ENCODE measurements at places on chromosomes 1 and 21.
A peak's percentile ranks its signal among the peaks of the same experiment; 100 is the strongest.

GRCh38 chr21:32826329-32827167 lies 55.0 kb upstream of the PAXBP1 start:
- peak; percentile 46 for DNase-seq

GRCh38 chr1:155127105-155127966 lies at the start of gene EFNA1:
TSS of gene EFNA1 (plus strand) at chr1:155127876. CDS start at chr1:155127978, 102 bp downstream.
- DNase-seq, result no peak

- no peak for DNase-seq
Measured at GRCh38 chr1:175470078-175470477, 273.3 kb downstream of the TNR start.

GRCh38 chr1:221672239-221672645 lies 69.6 kb downstream of the DUSP10 start:
- DNase-seq, result no peak

DNA sequence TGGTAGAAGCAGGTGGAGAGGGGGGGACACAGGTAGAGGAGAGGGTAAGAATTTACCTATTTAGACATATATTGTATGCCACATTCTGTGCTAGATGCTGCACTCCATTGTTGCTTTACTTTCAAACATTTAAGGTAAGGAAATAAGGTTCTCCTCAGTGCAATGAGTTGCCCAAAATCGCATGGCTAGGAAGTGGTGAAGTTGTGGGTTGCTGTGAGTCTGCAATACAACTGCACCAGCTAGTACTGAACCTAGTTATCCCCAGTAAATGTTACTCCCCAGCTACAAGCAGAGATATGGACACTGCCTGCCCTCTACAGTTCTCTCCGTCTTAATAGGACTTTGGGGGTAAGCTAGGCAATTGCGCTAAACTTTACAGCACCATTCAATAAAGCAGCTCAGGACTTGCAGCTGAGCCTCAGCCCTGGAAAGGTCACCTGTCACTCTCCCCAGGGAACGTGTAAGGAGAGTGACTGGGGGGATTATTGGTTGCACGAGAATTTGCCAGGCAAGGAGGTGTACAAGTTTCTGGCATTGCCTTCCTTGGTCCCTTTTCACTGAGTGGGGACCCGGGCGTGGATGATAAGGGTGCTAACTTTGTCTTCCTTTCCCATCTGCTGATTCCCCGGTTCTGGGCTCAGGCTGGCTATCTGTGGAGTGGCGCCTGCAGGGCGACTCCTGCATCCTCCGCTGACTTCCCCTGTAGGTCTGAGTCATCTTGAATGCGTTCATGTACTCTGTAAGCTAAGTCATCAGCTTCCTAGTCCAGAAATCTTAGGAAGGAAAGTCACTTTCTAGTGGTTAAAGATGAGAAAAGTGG lies 71.3 kb upstream of the CNTN2 start:
- DNase-seq, result no peak

DNA sequence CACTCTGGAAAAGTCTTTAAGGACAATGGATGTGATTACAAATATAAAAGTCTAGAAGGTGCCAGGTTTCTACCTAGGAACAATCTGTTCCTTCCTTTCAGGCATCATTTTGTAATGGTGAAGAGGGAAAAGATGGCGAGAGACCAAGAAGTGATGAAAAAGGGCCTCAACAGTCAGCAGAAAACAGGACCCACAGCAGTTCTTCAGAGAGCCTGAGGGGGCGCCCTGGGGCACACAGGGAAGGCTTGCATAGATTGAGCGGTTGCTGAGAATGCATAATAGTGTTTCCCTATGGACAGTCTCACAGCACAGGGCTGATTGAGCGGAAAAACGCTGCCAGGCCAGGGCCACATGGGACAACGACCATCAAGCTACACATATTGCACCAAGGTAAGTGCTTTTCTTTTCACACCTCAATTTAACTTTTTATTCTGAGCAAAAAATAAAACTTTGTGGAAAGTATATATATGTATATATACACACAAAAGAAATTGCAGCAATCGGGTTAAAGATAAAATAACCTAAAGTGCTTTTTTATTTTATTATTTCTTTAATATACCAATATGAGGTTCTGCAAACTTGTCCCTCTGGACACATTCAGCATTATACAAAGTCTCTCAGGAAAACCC lies 3.1 kb upstream of the YRDC start:
- no peak for DNase-seq

- DNase-seq, result no peak
Measured at GRCh38 chr1:7119156-7119555, 333.9 kb downstream of the CAMTA1 start.

DNA sequence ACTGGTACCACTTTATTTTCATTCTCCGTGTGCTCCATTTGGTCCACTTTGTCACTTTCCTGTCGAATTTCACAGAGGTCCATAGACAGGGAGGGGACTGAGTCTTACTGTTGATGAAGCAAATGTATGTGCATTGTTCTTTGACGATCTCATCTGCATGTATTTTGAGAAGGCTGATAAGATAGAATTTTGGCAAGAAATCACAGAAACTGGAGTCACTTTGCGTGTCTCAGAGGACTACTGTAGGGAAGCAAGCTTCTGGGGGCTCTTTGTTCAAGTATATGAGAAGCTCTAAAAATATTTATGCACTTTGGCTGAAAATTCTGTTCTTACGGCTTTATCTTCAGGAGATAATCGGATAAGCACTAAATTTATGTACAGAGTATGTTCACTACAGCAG lies 78.1 kb downstream of the PCBP3 start:
- DNase-seq, result no peak

- no peak for DNase-seq
Measured at GRCh38 chr21:45575993-45576837, 34.0 kb upstream of the SLC19A1 start.

DNA sequence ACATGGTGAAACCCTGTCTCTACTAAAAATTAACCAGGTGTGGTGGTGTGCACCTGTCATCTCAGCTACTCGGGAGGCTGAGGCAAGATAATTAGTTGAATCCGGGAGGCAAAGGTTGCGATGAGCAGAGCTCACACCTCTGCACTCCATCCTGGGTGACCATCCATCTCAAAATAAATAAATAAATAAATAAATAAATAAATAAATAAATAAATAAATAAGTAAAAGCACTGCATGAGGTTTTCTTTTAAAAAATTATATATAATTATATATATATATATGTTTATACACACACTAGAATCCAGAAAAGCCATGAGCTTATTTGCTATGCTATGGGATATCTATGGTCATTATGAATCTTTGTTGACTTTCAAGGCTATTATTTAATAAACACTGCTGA lies 2.4 kb downstream of the AMPD1 start:
- DNase-seq, result no peak

- DNase-seq, result peak; percentile 4
Measured at GRCh38 chr1:152461544-152461943, 47.5 kb upstream of the CRNN start.

DNA sequence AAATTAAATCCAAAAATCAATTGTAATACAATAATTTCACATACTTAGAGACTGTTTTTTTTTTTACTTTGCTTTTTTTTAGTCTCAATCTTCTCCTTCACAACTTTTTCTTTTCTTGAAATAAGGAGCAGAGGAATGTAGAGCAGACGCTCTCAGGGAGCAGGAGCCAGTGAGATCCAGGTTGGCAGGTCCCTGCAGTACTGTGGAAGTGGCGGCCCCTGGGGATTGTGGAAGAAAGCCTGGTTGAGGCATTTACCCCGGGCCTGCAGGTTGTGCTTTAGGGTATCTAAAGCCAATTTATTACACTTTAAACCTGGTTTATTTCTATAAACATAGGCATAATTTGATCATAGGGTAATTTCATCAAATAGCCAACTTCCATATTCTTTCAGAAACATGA lies 748 bp upstream of the OR2AJ1 start:
- no peak for DNase-seq
